ENCODE measurements at places on chromosomes 12 and 14.

- no peak for DNase-seq
These were observed 7.0 kb downstream of the CCDC63 start for GRCh38 chr12:110853836-110854235.

DNA sequence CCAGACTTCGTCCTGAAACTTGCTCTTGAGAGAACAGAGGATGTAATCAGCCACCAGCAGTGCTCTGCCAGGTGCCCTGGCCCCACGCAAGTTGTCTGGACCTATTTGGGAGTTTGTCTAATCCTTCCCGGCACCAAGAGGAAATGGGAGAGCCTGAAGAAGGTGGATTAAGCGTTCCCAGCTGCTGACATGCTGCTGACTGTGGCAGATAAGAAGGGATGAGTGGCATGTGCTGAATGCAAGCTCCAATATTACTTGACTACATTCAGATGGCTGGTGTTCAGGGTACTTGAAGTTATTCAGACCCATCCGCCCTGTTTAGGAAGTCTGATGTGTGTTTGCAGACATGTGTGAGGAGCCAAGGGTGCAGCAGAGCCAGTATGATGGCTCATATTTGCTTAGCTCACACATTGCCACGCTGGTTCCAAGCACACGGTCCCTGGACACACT, 440.6 kb upstream of the CCDC196 start:
- DNase-seq: no peak

DNA sequence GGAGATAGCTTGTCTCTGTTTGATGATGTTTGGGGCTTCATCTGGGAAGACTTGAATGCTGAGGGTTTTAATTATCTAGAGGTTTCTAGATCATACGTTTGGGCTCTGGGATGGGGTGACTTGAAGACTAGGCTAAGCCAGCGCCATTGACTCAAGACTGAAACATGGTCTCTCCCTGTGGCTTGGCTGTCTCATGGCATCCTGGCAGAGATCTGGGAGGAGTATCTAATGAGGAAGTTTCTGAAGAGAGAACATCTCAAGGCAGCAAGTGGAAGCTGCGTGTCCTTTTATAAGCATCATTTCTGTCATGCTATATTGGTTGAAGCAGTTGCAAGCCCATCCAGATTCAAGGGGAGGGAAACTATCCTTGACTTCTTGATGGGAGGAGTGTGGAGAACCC, 104.8 kb downstream of the UNC79 start:
- DNase-seq: no peak

- no peak for DNase-seq
These were observed 411.1 kb downstream of the SYT1 start for GRCh38 chr12:79275631-79276030.

- DNase-seq: no peak
These were observed 103.0 kb downstream of the FSCB start for GRCh38 chr14:44404036-44404435.

GRCh38 chr14:100552524-100553125, 34.6 kb downstream of the BEGAIN start:
- no peak for DNase-seq

- DNase-seq: no peak
These were observed 27.5 kb upstream of the PTGR2 start for GRCh38 chr14:73824127-73824526.

GRCh38 chr14:94175011-94175745, 1.1 kb downstream of the PPP4R4 start:
- no peak for DNase-seq

- DNase-seq: no peak
These were observed 220.5 kb upstream of the PRICKLE1 start for GRCh38 chr12:42810006-42810405.

GRCh38 chr14:22796087-22796707, 19.0 kb downstream of the SLC7A7 start:
- no peak for DNase-seq

Measured in BJ (cell line).